Type B pancreatic cell (in vitro differentiated cells): ENCODE measurements at places on chromosomes 13 and 19. TPM values are rescaled to one million over a fixed set of nuclear protein-coding genes. Genes with fewer than 3 reads are reported as not detected.
A peak's percentile ranks its signal among the peaks of the same experiment; 100 is the strongest.

GRCh38 chr13:91168386-91168711 is 179.1 kb upstream of the MIR17HG start:
- no peaks in the 10 kb centered on the region for H3K36me3 ChIP-seq
- no peak overlapping the region for H3K27ac ChIP-seq
- H3K4me3 ChIP-seq = no peak overlapping the region
- H3K4me1 ChIP-seq = peaks cover 11% of the 10 kb centered on the region
- no peak for DNase-seq

- H3K36me3 ChIP-seq = no peaks in the 10 kb centered on the region
- no peak for DNase-seq
- H3K27me3 ChIP-seq = peaks cover 8% of the 10 kb centered on the region
- no peak overlapping the region for H3K4me3 ChIP-seq
- H3K27ac ChIP-seq = no peak overlapping the region
Measured at GRCh38 chr19:11387162-11388034, 3.3 kb upstream of the EPOR start.

Gene AP1M2
- 45.2 and 104 TPM in 2 replicates for total RNA-seq

Gene SBK3
- 0.24 and 0.36 TPM in 2 replicates for total RNA-seq

GRCh38 chr13:29987340-29987739 is 136.9 kb upstream of the UBL3 start:
- H3K36me3 ChIP-seq = no peaks in the 10 kb centered on the region
- no peak for DNase-seq
- no peak overlapping the region for H3K4me3 ChIP-seq

DNA sequence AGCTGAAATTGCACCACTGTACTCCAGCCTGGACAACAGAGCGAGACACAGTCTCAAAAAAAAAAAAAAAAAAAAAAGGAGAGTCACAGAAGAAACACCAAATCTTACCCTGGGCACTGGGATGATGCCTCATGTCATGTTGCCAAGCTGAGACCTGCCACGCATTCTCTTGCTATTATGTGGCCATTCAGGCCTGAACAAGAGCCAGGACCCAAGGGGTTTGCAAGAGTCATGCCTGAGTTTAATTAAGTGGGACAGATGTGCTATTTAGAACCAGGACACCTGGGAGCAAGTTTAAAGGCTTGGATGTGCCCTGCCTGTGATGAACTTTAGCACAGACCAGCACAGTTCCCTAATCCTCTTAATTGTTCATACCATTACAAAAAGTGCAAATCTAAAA is 9.8 kb downstream of the PNMA8A start:
- no peak overlapping the region for H3K27ac ChIP-seq
- no peak for DNase-seq
- no peak overlapping the region for H3K4me3 ChIP-seq
- H3K36me3 ChIP-seq = peaks cover 3% of the 10 kb centered on the region

DNA sequence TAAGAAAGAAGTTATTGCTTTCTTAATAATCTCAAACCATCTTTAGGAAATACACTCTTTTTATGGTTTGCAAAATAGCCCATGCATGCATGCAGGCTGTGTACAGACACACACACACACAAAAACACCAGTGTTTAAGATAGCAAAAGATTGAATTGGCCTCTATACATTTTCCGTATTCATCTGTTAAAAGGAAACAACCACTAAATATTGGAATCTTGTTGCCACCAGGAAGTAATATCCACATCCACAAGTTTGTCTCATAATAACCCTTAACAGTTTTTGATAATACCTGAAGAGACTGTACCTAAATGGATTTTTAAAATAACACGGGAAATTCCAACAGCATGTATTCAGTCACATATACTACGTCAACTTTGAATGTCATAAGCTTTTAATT is 7.3 kb upstream of the MAB21L1 start:
- H3K4me3 ChIP-seq = no peak overlapping the region
- H3K27ac ChIP-seq = no peak overlapping the region
- H3K4me1 ChIP-seq = peaks cover 10% of the 10 kb centered on the region

GRCh38 chr19:51188227-51188559 is 36.7 kb upstream of the CD33 start:
- H3K27ac ChIP-seq = no peak overlapping the region
- no peak overlapping the region for H3K4me3 ChIP-seq
- H3K36me3 ChIP-seq = no peaks in the 10 kb centered on the region
- H3K4me1 ChIP-seq = no peaks in the 10 kb centered on the region
- no peak for DNase-seq

Gene OR10H4
- total RNA-seq = not detected in 2 replicates

Gene KIR2DL3
- total RNA-seq = not detected in 2 replicates

- H3K4me3 ChIP-seq = peak overlapping the region; percentile 72
- no peaks in the 10 kb centered on the region for H3K27me3 ChIP-seq
- H3K4me1 ChIP-seq = no peaks in the 10 kb centered on the region
- DNase-seq = no peak
Measured at GRCh38 chr19:16527971-16528521, 14.2 kb downstream of the CHERP start.

GRCh38 chr19:58054901-58055874 is 3.9 kb upstream of the ZNF135 start:
- H3K36me3 ChIP-seq = peaks cover 7% of the 10 kb centered on the region
- no peak for DNase-seq
- H3K4me1 ChIP-seq = peaks cover 7% of the 10 kb centered on the region

DNA sequence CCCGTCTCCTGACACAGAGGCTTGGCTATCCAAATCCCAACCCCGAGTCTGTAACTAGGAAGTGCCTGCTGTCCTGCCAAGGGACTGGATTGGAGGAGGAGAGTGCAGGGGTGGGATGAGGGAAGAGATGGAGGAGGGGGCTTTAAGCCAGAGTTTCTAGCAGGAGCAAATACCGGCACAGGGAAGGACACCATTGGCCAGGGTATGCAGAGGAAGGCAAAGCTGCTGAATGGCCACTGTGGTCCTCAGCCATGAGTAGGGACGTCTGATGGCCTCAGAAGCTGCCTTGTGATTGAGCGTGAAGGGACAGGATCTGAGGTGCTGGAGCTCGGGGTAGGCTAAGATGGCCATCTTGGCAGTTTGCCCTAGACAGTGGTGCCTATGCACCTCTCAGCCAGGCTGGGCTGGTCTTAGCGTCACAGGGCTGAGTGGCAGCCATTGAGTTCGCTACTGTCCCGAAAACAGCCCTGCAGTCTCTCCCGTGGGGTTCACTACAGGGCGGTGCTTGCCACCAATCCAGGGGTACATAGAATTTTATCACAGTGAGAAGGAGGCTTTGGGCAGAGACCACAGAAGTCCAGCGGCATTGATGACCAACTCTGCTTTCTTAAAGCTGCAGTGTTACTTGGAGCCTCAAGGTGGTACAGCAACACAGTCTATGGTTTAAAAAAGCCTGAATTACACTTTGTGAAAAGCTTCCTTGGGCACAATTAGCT is 61.8 kb downstream of the AKAP11 start:
- no peaks in the 10 kb centered on the region for H3K36me3 ChIP-seq
- no peak for DNase-seq
- H3K4me3 ChIP-seq = no peak overlapping the region
- peaks cover 7% of the 10 kb centered on the region for H3K4me1 ChIP-seq
- H3K27me3 ChIP-seq = peaks cover 6% of the 10 kb centered on the region

DNA sequence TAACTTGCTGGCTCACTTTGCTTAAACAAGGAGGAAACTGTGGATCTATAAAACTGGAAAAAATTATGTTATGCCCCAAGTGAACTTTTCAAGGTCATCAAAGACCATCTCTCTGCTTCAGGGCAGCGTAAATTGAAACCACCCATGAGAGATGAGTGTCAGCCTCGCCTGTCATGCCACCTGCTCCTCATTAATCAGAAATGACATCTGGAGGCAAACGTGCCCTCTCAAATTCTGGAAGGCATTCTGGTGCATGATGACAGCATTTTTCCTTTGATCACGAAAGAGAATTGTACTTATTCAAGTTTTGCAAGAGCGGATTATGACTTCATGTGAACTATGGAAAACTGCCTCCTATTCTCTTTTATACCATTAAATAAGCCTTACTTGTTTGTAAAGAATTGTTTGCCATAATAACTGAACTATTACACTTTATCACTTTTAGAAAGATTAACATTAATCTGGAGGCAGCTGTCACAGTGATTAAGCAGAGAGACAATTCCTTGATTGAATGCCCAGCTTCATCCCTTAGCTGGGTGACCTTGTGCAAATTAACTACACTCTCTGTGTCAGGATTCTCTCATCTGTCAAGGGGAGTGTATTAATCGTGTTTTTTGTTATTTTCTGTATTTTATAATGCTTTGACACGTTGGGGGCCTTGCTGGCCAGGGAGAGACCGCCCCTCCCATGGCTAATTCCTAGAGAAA is 17.0 kb upstream of the SACS start:
- H3K4me3 ChIP-seq = peak overlapping the region; percentile 67
- no peaks in the 10 kb centered on the region for H3K27me3 ChIP-seq
- no peak for DNase-seq
- H3K36me3 ChIP-seq = peaks cover 3% of the 10 kb centered on the region
- H3K27ac ChIP-seq = peak overlapping the region; percentile 84
- peaks cover 32% of the 10 kb centered on the region for H3K4me1 ChIP-seq

Gene ZNF575
- 1.8 and 2.6 TPM in 2 replicates for total RNA-seq

Gene MAG
- total RNA-seq = 2.1 TPM in 1 of 2 replicates, not detected in the other

Gene POU2F2
- total RNA-seq = 0.57 and 1.7 TPM in 2 replicates

Gene NPHS1
- total RNA-seq = 1.9 TPM in 2 replicates

- no peak for DNase-seq
- peak overlapping the region; percentile 82 for H3K27ac ChIP-seq
- peaks cover 74% of the 10 kb centered on the region for H3K27me3 ChIP-seq
Measured at GRCh38 chr13:57630661-57631595, 616 bp upstream of the PCDH17 start.

- H3K27me3 ChIP-seq = no peaks in the 10 kb centered on the region
- H3K27ac ChIP-seq = no peak overlapping the region
- no peak overlapping the region for H3K4me3 ChIP-seq
- H3K36me3 ChIP-seq = peaks cover 5% of the 10 kb centered on the region
- DNase-seq = no peak
- peaks cover 3% of the 10 kb centered on the region for H3K4me1 ChIP-seq
Measured at GRCh38 chr13:43626994-43627393, 159.8 kb downstream of the ENOX1 start.

GRCh38 chr13:40984668-40985366 is 34.3 kb downstream of the ELF1 start:
- peak overlapping the region; percentile 20 for H3K4me3 ChIP-seq
- peaks cover 22% of the 10 kb centered on the region for H3K4me1 ChIP-seq
- no peaks in the 10 kb centered on the region for H3K36me3 ChIP-seq
- H3K27ac ChIP-seq = peak overlapping the region; percentile 62

Gene GDF15
- total RNA-seq = 102 and 106 TPM in 2 replicates

Gene CDX2
- 11.3 and 31.8 TPM in 2 replicates for total RNA-seq

Gene MEF2B
- 1.5 and 1.6 TPM in 2 replicates for total RNA-seq

- no peaks in the 10 kb centered on the region for H3K27me3 ChIP-seq
- peaks cover 13% of the 10 kb centered on the region for H3K4me1 ChIP-seq
- peaks cover 10% of the 10 kb centered on the region for H3K36me3 ChIP-seq
- peak overlapping the region; percentile 85 for H3K4me3 ChIP-seq
Measured at GRCh38 chr19:43474986-43475705, 9.7 kb upstream of the LYPD3 start.

Gene ASPDH
- not detected in 2 replicates for total RNA-seq

- no peak for DNase-seq
- H3K4me1 ChIP-seq = peaks cover 23% of the 10 kb centered on the region
- no peaks in the 10 kb centered on the region for H3K27me3 ChIP-seq
- peak overlapping the region; percentile 99 for H3K27ac ChIP-seq
- peaks cover 5% of the 10 kb centered on the region for H3K36me3 ChIP-seq
- H3K4me3 ChIP-seq = peak overlapping the region; percentile 97
Measured at GRCh38 chr13:97432232-97432916, 1.6 kb upstream of the RAP2A start.

Gene USHBP1
- 0.29 TPM in 1 of 2 replicates, not detected in the other for total RNA-seq

Gene RAX2
- total RNA-seq = not detected in 2 replicates

Gene ADGRE3
- total RNA-seq = not detected in 2 replicates

Gene DACH1
- total RNA-seq = 21.2 and 39.5 TPM in 2 replicates

GRCh38 chr13:36801035-36801434 is 18.0 kb upstream of the RFXAP start:
- H3K27me3 ChIP-seq = no peaks in the 10 kb centered on the region
- no peaks in the 10 kb centered on the region for H3K4me1 ChIP-seq

GRCh38 chr13:38590796-38591507 is 95.9 kb upstream of the FREM2 start:
- no peak for DNase-seq
- H3K4me3 ChIP-seq = no peak overlapping the region
- H3K27me3 ChIP-seq = no peaks in the 10 kb centered on the region
- no peak overlapping the region for H3K27ac ChIP-seq
- H3K36me3 ChIP-seq = no peaks in the 10 kb centered on the region

Gene ZFP36
- 36.0 and 101 TPM in 2 replicates for total RNA-seq

DNA sequence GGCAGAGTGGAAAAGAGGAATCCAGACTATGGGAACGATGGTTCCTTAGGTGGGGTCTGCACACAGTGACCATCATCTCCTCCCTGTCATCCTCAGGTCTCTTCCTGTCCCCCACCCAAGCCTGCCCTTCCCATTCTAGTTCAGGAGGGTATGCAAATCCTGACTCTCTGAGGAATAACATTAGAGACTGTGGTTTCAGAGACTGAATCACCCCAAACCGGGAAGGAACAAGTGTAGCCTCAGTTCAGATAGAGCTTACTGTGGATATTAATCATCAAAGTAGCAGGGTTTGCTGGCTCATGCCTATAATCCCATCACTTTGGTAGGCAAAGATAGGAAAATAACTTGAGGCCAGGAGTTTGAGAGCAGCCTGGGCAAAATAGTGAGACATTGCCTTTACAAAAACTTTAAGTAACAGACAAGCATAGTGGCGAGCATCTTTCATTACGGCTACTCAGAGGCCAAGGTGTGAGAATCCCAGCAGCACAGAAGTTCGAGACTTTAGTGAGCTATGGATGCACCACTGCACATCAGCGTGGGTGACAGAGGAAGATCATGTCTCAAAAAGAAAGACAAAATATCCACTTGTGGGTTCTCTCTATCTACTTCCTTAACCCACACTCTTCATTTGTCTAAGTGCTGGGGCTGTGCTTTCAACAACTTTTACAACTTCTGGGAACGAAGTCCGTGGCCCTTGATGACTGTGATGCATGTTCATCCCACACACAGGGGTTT is 19.3 kb upstream of the LGALS13 start:
- no peaks in the 10 kb centered on the region for H3K36me3 ChIP-seq
- peaks cover 29% of the 10 kb centered on the region for H3K27me3 ChIP-seq
- no peaks in the 10 kb centered on the region for H3K4me1 ChIP-seq
- H3K27ac ChIP-seq = no peak overlapping the region

GRCh38 chr19:38850976-38851621 is 1.3 kb upstream of the HNRNPL start:
- no peak for DNase-seq
- peak overlapping the region; percentile 97 for H3K4me3 ChIP-seq
- no peaks in the 10 kb centered on the region for H3K27me3 ChIP-seq
- H3K27ac ChIP-seq = peak overlapping the region; percentile 100

- no peak for DNase-seq
- no peaks in the 10 kb centered on the region for H3K36me3 ChIP-seq
- no peak overlapping the region for H3K4me3 ChIP-seq
- H3K4me1 ChIP-seq = peaks cover 23% of the 10 kb centered on the region
Measured at GRCh38 chr13:40969169-40969901, 49.8 kb downstream of the ELF1 start.
